NCI-H1105 (cell line): ENCODE measurements at places on chromosomes 16 and 17.

- DNase-seq, result no peak
Measured at GRCh38 chr17:42317266-42317845, 29.1 kb downstream of the STAT5A start.

DNA sequence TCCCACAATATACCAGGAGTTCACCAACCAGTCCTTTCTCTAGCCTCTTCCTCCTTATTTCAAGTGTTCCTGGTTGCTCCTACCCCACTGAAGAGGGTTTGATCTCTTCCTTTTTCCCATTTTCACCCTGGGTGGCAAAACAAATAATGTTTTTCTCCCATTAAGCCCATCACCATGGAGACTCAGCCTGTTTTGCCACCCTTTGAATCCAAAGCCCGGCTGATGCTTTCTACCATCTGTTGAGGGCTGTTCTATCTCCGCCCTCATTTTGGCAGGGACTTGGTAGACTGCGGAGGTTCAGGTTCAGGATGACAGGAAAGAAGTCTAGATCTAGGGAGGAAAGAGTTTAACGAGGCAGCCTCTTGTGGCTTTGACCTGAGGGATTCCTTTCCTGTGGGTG, 2.6 kb downstream of the DNAH2 start:
- DNase-seq, result no peak

- no peak for DNase-seq
Measured at GRCh38 chr17:4554441-4554996, 665 bp downstream of the MYBBP1A start.

- DNase-seq, result no peak
Measured at GRCh38 chr17:80931421-80932265, 60.0 kb upstream of the CHMP6 start.

- no peak for DNase-seq
Measured at GRCh38 chr17:56351675-56352074, 198.4 kb downstream of the ANKFN1 start.

DNA sequence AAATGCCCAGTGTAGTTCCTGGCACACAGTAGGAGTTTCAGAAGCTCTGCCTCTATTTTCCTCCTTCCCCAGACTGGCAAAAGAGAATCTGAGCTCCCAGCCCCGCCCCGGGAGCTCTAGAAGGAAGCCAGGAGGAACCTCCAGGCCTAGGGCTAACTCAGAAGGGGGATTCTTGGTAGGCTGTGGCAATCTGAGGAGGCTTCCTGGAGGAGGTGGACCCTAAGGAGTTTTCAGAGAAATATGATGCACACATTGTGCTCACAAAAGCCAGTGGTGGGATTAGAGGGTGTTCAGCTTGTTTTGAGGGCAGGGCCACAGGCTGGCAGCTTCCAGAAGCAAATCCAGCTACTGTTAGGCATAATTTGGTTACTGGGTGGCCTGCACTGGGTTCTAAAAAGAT, 10.0 kb downstream of the ADGRG1 start:
- DNase-seq, result no peak
